Posterior vena cava (tissue), 2 donors: ENCODE measurements at places on chromosomes 13 and 19. TPM values are rescaled to one million over a fixed set of nuclear protein-coding genes. Genes with fewer than 3 reads are reported as not detected.

DNA sequence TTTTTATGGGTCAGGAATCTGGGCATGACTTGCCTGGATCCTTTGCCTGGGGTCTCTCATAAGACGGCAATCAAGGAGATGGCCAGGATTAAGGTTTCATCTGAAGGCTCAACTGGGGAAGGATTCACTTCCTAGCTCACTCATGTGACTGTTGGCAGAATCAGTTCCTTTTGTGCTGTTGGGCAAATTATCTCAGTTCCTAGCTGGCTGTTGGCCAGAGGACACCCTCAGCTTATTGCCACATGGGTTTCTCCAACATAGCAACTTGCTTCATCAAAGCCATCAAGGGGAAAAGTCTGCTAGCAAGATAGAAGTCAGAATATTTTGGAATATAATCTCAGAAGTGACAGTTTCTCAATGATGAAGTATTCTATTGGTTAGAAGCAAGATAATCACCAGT lies 12.2 kb upstream of the EVI5L start:
- DNase-seq: no peak

DNA sequence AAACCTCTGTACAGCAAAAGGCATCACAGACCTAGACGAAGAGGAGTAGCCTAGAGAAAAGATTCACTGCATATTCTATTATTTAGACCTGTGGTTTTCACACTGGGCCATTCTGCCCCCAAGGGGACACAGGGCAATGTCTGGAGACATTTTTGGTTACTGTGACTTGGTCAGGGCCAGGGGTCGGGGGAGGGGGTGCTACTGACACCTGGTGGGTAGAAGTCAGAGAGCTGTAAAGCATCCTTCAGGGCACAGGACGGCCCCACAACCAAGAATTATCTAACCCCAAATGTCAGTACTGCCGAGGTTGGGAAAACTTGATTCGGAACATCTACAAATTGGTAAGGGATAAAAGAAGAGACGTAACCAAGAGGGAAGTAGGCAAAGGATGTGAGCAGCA lies 11.3 kb downstream of the ELAVL1 start:
- no peak for DNase-seq

GRCh38 chr13:39406688-39407087 lies 196.3 kb downstream of the LHFPL6 start:
- no peak for DNase-seq

DNA sequence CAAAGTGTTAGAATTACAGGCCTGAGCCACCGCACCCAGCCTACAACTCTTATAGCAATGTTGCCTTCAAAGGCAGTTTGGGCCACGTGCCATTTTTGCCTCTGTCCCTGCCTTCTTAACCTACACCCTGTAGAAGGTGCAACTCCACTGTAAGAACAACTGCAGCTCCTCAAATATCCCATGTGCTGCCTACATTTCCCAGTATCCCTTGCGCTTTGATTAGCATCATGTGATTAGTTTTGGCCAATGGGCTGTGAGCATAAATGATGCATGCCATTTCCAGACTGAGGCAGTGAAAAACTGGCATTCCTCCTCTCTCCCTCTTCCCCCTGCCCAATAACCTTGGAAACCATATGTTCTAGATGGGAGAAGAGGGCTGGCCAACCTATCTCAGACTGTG lies 75.2 kb upstream of the MRI1 start:
- no peak for DNase-seq

- no peak for DNase-seq
Measured at GRCh38 chr19:55454787-55455243, 6.6 kb downstream of the ISOC2 start.

- DNase-seq: no peak
Measured at GRCh38 chr13:93621051-93621450, 394.4 kb downstream of the GPC6 start.

DNA sequence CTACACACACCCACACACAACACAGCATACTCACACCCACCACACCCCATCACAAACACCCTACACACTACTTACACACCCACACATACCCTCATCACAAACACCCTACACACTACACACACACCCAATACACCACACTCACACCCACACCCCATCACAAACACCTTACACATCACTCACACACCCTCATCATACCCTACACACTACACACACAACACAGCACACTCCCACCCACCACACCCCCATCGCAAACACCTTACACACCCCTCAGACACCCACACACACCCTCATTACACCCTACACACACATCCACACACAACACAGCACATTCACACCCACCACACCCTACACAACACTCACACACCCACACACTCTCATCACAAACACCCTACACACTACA lies 15.8 kb downstream of the PEPD start:
- no peak for DNase-seq

- no peak for DNase-seq
Measured at GRCh38 chr19:54208784-54209057, 8.1 kb downstream of the RPS9 start.

GRCh38 chr19:3178377-3178972 lies at the start of gene S1PR4:
TSS of gene S1PR4 (plus strand) at chr19:3178769. CDS start at chr19:3178793, 24 bp downstream.
- peak; percentile 81 for DNase-seq

- DNase-seq: no peak
Measured at GRCh38 chr19:43607238-43608205, 4.4 kb upstream of the SRRM5 start.

GRCh38 chr19:45296355-45296754 lies 26.3 kb downstream of the CKM start:
- DNase-seq: no peak

DNA sequence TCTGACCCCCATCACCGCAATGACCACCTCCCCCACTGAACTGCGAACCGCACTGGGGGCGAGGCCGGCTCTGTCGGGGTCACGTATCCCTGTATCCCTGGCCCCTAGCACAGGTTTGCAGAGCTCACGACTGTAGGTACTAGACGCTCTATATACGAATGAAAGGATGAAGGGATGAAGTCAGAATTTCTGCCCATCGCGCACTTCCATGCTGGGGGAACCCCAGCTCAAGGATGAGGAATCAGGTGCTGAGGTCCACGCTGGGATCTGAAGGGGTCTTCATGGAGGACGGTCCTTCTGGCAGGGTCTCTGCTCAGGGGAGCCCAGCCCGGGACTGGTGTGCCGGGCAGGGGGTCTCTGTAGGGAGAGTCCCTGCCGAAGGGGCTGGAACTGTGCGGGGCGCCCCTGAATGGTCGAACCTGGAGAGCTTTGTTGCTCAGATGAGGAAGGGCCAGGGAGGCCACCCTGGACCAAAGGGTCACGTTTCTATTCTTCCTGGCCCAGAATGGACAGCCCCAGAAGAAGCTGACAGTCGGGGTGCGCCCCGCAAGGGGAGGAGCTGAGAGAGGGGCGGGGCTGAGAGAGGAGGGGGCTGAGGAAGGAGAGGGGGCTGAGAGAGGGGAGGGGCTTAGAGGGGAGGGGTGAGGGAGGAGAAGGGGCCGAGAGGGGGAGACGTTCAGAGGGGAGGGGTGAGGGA lies 37.9 kb upstream of the SEMA6B start:
- no peak for DNase-seq

DNA sequence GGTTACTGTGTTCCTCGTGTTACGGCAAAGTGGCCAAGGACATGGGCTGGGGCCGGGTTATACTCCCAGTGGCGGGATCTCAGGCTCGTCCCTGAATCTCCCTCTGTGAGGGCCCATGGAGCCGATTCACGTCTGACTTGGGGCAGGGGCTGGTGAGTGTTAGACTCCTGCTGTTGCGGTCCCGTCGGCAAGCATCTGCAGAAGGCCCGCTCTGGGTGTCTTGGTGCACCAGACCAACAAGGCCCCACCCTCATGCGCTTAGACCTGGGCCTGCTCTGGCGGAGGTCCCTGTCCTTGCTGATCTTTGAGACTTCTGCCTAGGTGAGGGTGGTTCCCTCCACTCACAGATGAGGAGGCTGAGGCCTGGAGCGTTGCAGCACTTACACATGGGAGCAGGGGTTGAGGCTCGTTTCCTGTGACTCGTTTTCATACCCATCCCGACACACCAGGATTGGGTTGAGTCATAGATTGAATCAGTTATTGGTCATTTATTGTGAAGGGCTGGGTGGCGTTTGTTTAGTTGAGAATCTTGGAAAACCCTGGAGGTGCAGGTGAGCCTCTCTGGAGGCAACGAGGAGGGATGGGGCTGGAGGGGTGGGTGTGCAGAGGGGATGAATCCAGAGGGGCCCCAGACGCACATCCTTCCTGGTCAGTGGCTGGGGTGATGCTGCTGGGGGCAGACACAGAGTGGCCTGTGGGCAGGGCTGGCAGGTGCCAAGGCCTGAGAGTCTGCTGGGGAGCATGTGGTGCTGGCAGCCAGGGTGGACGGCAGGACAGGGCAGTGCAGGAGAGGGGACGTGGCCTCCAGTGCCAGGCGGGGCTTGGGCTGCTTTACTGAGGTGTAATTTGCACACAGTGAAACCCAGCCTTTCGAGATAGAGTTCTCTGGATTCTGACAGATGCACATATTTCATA lies 4.6 kb downstream of the EPN1 start:
- DNase-seq: no peak

DNA sequence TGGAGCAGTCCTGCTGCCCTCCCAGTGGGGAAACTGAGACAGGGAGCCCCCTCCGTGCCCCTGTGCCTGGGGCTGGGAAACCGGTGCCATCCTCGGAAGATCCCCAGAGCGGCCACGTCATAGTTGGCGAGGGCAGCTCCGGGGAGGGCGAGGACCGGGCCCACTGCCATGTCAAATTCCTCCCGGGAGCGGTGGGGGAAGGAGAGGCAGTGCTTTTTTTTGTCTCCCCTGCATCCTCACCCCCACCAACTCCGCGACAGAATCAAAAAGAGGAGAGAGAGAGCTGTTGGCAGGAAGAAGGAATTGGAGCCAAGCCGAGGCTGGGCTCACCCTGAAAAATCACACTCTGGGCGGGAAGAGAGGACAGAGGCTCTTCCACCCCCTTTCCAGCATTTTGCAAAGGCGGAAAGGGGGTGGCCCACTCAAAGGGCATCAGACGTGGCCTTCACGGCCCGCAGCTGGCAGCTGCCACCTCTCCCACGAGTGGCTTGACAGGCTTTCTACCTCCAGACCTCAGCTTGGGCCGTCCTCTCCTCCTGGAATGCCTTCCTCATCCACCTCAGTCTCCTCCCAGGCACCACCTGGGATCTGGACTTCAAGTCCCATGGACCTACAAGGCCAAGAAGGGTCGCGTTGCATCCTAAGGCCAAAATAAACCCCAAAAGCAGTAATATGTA lies 19.6 kb upstream of the NFIC start:
- DNase-seq: peak; percentile 90

DNA sequence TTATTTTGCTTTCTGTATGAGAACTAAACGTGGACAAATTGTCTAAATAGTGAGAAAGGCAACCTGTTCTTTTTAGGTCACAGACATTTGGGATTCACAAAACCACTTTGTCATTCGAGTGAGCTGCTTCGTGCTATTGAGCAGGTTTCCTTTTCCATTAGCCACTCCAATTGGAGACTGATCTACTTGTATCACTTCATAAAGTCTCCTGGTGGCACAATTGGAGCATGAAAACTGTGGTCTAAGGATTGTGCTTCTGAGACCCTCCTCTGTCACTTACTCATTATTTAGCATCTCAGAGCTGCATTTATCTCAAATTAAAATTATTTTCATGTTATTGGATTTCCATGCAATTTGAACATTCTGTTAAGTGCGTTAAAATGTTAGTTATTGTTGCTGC lies 397.7 kb downstream of the TDRD3 start:
- DNase-seq: no peak

- DNase-seq: peak; percentile 81
Measured at GRCh38 chr19:12952488-12953137, 4.4 kb downstream of the GADD45GIP1 start.

Gene OR7A5
- not detected for total RNA-seq

Gene FFAR1
- not detected for total RNA-seq

Gene AMER2
- not detected for total RNA-seq

Gene TMEM86B
- total RNA-seq: 1.7 TPM

Gene CAPN12
- total RNA-seq: 1.9 TPM
